ENCODE measurements at places on chromosomes 16 and 17.
A peak's percentile ranks its signal among the peaks of the same experiment; 100 is the strongest.

DNA sequence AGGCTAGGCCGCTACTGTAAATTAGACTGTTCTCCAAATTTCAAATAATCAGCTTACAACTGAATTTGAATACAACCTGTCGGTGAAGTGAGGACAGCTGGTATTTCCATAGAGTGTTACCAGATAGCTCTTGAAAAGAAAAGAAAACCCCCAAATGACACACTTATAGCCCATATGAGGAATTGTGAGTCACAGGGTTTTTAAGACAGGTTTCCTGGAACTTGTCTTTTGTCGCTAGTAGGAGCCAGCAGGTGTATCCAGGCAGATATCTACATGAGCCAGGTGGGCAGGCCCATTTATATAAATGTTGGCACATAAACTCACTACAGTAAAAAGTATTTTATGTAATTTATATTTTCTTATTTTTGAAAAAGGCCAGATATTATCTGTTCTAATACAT, 24.0 kb downstream of the TNRC6A start:
- DNase-seq, result no peak

DNA sequence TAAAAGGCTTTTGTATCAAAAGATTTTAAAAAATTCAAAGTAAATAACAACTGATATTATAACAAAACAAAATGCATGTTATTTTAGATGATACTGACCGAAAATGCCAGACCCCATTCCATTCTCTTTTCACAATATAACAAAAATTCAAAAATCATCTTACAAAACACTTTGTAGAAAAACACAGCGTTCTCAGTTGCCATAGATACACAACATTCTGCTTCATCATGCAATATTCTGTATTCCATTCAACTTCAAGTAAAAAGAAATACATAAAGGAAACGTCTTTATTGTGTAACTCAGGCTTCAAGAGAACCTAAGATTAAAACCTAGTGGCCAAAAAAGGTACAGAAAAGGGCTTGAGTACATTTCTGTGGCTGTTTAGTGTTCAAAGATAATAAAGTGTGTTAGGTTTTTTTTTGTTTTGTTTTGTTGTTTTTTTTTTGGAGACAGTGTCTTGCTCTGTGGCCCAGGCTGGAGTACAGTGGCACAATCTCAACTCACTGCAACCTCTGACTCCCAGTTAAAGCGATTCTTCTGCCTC, 250.5 kb downstream of the CEP112 start:
- no peak for DNase-seq

DNA sequence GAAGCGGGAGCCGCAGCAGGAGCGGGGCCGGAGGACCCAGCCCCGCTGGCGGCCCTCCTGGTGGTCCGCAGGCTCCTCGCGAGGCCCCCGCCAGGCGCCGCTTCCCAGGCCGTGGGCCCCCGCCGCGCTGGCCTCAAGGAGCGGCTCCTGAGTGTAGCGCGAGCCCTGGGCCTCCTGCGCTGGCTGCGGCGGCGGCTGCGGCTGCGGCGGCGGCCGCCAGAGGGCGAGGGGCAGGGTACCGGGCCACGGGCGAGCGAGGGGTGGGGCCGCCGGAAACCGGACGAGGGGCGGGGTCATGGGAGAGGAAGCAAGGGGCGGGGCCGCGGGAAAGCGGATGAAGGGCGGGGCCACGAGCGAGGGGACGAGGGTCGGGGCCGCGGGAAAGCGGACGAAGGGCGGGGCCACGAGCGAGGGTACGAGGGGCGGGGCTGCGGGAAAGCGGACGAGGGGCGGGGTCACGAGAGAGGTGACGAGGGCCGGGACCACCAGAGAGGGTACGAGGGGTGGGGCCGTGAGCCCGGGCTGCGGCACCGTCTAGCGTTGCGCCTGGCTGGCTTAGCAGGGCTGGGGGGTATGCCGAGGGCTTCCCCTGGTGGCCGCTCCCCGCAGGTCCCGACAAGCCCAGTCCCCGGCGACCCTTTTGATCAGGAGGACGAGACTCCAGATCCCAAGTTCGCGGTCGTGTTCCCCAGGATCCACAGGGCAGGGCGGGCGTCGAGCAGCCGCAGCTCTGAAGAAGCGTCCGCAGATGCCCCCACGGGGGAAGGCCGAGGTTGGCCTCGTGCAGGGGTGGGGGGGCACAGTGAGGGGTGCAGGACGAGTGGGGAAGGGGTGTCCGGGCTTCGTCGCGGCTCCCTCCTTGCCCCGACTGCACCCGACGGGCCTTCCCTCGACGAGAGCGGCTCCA, 1.7 kb downstream of the MYO15B start:
- DNase-seq, result peak; percentile 98

- DNase-seq, result no peak
These were observed 7.8 kb downstream of the GALK1 start for GRCh38 chr17:75757086-75757681.

DNA sequence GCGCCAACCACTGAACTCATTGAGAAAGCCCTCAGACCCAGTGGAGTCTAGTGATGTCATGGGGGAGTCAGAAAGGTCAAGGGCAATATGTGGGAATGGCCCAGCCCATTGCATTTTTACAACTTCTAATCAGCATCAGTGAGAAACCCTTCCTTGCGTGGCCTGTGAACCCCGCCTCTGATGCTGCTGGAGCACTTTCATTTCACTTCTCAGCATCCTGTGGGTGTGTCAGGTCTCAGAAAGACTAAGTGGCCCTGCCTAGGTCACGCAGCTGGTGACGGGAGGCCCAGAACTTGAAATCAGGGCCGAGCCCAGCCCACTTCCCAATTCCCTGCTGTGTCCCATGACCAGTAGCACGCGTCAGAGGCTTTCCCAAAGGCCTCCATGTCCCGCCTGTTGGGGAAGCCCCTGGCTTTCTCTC, 6.1 kb downstream of the DNAI2 start:
- DNase-seq, result no peak

GRCh38 chr17:39867084-39867879, 720 bp upstream of the ZPBP2 start:
- DNase-seq, result no peak

DNA sequence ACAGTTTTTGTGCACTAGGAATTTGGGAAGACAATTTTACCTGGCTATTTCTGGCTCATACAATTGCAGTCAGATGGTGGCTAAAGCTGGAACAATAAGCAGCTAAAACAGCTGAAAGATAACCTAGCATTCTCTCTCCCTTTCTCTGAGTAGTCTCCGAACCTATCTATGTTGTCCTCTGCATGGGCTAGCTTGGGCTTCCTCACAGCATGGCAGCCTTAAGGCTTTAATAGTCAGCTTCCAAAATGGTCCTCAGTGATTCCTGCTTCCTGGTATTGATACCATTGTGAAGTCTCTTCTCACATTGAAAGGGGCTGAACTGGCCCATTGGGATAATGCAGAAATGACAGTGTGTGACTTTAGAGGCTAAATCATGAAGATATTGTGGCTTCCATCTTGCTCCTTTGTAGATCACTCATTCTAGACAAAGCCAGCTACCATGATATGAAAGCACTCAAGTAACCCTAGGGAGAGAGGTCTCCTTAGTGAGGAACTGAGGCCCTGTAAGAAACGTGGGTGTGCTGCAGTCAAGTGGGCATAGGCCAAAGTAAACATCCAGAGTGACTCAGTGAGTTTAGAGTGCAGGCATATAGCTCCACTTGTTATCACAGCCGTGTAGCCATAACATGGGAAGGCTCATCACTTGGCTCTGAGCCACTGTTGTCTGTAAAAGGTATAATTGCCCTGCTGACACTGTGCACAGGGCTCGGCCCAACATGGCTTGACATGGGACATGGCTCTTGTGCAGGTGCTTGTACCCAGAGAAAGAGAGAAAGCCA, 5.5 kb upstream of the VKORC1 start:
- no peak for DNase-seq

DNA sequence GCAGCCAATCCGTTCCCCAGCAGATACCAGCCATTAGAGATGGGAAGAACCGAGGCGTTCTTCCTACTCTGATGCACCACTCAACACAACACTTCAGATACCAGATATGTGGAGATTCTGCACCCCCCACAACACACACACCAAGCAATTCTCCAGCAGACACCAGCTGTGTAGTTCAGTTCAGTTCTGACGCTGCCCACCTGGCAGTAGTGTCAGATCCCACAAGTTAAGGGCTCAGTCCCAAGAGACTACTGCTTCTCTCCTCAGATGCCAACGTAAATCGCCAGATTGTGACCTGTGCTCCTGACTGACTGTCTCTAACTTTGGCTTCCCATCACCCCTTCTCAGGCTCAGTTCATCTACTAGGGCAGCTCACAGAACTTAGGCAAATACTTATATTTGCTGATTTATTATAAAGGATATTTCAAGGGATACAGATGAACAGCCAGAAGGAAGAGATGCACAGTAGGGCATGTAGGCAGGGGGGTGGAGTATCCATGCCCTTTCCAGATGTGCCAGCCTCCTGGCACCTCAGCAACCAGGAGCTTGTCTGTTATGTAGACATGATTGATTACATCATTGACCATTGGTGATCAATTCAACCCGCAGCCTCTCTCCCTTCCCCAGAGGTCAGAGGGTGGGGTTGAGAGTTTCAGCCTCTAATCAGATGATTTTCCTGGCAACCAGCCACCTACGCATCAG, 110.6 kb downstream of the PRKCA start:
- no peak for DNase-seq

DNA sequence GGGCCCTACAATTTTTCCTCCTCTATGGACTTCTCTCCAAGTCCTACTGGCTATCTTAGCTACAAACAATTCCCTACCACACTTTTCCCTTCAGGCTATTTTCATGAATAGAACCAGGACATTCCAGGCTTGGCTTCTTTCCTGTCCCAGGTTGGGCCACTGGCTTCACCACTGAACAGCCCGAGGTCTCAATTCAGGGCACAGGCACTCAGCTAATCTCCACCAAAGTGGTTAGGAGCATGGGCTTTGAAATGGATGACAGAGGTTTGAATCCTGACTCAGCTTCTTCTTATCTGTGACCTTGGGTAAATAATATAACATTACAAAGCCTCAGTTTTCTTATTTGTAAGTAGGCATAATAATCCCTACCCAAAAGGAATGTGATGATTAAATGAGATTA, 50.9 kb upstream of the ZNF629 start:
- no peak for DNase-seq

DNA sequence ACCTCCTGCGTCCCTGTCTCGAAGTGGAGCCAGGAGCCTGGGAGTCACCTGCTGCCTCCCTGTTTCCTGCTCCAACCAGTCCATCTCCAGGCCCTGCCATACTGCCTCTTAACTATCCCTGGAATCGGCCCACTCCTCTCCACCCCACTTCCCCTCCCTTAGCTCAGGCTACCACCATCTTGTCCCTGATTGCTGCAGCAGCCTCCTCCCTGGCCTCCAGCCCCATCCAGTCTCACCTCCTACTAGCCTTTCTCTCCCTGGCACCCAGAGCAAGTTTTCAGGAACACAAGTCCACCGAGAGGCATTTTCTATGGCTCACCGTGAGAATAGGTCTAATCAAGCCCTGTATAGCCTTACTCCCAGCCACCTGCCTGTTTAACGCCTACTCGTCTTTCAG, 865 bp upstream of the CAMKK1 start:
- DNase-seq, result no peak

GRCh38 chr16:89201439-89202377, 1.4 kb upstream of the SLC22A31 start:
- peak; percentile 89 for DNase-seq

- no peak for DNase-seq
These were observed 14.7 kb downstream of the MPG start for GRCh38 chr16:92431-93339.

DNA sequence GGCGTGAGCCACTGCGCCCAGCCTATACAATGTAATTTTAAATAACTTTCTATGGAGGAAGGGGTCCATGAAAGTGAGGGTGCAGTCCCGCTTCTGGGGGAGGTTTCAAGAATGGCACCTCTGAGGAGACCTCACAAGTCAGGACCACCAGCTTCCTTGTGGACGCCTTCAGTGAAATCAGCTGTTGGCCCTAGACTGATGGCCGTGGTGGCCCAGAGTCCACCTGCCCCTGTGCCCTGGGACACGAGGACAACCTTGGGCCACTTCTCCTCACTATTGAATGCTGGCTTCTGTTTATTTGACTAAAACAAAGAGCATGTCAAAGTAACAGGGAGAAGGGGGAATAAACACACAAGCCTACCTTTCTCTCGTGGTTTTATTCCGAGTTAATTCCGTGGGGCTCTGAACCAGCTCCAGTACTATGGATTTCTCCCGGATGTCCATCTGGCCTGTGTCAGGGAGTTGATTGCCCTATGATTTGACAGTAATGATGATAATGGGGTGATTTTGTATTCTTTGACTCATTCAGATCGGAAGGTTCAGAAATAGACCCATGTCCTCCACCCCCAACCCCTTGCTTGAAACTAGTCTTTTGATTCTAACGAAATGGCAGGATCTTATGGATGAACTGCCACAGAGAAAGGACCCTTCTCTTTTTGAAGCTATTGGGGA, 8.6 kb upstream of the CBX4 start:
- no peak for DNase-seq

DNA sequence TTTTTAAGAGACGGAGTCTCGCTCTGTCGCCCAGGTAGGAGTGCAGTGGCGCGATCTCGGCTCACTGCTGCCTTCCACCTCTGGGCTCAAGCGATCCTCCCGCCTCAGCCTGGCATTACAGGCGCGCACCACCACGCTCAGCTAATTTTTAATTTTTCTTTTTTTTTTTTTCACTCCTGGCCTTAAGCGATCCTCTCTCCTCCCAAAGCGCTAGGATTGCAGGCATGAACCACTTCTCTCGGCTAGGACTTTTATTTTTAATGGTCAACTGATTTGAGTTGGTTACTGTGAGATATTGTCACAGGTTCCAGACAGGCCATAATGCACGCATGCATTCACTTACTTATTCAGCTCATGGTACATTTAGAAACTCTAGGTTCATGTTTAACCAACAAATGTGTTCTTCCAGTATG, 888 bp downstream of the PIGW start:
- DNase-seq, result no peak

GRCh38 chr16:73418691-73419090, 370.8 kb upstream of the ZFHX3 start:
- no peak for DNase-seq

DNA sequence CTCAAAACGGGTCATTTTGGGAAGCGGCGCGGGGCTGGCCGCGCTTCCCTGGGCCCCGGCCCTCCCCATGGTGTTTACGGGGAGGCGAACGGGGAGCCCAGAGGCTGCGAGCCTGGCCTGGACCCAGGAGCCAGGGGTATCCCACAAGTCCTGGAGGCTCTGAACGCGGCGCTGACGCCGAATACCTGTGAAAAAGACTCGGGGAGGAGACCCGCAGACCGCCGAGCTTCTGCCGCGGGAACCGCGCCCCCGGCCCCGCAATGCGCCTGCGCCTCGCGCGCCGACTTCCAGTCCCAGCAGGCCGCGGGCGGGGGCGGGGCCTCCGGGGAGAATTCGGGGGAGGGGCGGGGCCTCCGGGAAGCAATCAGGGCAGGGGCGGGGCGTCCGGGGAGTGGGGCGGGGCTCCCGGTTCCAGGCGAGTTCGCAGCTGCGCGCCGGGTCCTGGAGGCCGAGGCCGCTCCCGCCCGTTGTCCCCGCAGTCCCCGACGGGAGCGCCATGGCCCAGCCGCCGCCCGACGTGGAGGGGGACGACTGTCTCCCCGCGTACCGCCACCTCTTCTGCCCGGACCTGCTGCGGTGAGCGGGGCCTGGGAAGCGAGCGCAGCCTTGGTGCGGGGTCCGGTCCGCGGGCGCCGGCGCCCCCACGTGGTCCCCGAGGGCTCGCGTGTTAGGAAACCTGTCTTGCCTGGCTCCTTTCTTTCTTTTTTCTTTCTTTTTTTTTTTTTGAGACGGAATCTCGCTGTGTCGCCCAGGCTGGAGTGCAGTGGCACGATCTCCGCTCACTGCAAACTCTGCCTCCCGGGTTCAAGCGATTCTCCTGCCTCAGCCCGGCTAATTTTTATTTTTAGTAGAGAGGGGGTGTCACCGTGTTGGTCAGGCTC, at the start of gene DECR2:
Gene DECR2, plus strand, starts transcription at position 418 of the 881 bp plus-strand sequence. Its CDS starts 79 bp downstream, at position 497.
- DNase-seq, result peak; percentile 93

Data from H9 (cell line).